ENCODE measurements at places on chromosomes 13 and 19.

- no peak for DNase-seq
These were observed 37.1 kb downstream of the UTP14C start for GRCh38 chr13:52061587-52061986.

DNA sequence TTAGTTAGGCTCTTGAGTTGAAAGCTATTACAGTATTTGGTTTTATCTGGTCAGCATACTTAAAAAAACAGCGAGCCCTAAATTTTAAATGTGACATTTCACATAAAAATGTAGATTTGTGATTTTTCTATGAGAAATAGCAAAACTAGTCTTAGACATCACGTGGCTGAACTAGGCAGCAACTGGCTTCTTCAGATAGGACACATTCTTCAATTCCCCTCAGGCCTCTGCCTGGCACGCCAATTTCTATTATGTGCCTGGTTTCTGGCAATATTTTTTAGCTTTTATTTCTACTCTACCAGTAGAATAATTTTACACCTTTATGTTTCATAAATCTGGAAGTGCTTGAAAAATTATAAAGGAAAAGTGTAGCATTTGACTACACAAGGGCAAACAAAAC is 433.7 kb downstream of the DIAPH3 start:
- DNase-seq, result no peak

DNA sequence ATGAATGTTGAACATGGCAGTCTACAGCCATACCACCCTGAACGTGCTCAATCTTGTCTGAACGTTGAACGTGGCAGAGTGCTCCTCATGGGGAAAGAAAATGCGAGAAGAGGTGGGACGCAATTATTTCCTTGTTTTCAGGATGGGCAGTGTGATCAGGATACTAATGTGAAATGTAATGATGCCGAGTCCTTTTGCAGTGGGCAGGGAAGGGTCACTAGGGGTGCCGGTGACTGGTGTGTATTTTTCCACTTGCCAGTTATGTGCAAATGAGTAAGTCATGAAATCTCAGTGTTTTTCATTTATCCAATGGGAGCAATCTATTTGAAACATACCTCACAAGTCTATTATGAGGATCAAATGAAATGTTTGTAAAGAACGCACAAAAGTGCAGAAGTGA is 84.8 kb downstream of the LNX2 start:
- DNase-seq, result no peak

GRCh38 chr13:106052200-106052767 is 483.2 kb downstream of the EFNB2 start:
- DNase-seq, result no peak

DNA sequence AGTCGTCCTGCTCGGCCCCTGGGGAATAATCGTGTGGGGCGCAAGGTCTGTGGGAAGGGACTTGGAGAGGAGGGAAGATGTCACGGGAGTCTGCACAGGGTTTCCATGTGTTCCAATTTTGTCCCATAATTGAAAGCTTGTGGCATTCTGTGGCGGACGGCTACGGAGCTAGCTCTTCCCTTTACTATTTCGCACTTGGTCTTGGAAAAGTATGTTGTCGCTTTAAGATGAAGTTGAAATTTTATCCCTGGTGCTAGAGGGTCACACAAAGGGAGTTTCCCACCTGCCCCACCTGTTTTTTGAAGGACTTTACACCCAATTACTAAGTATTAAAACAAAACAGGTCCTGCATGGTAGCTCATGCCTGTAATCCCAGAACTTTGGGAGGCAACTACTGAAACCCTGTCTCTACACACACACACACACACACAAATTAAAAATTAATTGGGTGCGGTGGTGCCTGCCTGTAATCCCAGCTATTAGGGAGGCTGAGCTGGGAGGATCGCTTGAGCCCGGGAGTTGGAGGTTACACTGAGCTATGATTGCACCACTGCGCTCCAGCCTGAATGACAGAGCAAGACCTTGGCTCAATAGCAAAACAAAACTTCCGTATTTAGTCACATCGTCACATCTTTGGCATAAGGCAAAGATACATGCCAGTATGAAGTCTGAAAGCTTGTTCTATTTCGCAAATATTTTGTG is 967 bp upstream of the TPT1 start:
- DNase-seq, result no peak

DNA sequence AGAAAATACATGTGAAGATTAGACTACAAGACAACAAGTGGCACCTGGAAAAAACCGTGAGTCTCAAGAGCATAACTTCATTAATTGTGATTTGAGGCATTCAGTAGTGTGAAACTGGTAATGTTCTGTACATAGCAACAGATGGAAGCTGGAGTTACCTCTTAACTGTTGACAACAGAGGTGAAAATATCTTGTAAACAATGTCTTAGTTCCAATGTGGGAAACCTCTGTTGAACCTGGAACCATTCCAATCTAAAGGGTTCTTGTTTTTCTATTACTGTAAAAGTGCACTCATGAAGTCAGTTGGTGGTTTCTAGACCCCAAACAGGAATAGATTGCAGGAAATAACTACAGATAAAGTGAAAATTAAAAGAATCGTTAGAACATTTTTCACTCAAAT is 728.4 kb downstream of the SLITRK1 start:
- DNase-seq, result no peak

DNA sequence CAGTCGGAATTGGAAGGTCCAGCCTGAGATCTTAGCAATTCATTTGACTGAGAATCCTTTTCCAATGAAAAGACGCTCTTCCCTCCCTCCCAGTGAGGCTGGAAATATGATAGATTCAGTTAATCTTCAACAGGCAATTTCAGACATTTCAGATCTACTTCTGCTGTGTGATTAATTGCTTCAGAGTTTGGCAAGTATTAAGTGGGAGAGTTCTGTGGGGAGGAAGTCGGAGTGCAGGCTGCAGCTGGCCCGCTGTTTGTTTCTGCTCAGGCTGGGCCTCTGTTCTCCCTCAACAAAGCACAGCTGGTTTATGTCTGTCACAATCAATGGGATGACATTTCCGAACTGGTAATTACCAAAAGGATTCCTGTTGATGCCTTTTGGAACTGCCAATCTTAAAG is 178.2 kb downstream of the NDFIP2 start:
- DNase-seq, result peak; percentile 25

GRCh38 chr13:51950722-51951121 is 60.5 kb downstream of the ATP7B start:
- DNase-seq, result no peak

- DNase-seq, result no peak
These were observed 888.6 kb downstream of the DIAPH3 start for GRCh38 chr13:59274958-59275727.

GRCh38 chr19:13026462-13027370 is 31.4 kb downstream of the NFIX start:
- no peak for DNase-seq

DNA sequence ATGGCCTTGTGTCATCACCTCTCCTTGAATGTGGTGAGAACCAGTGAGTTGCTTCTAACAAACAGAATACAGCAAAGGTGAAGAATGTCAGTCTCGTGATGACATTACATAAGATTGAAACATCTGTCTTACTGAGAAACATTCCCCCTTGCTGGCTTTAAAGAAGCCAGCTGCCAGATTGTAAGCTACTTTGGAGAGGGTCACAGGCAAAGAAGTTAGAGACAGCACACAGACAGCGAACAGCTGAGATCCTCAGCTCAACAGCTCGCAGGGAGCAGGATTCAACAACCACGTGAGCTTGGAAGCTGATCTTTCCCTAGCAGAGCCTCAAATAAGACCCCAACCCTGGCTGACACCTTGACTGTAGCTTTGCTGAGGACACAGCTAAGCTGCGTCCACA is 367.9 kb downstream of the LIG4 start:
- DNase-seq, result no peak

- DNase-seq, result no peak
These were observed 10.0 kb downstream of the MTIF3 start for GRCh38 chr13:27440408-27440807.

DNA sequence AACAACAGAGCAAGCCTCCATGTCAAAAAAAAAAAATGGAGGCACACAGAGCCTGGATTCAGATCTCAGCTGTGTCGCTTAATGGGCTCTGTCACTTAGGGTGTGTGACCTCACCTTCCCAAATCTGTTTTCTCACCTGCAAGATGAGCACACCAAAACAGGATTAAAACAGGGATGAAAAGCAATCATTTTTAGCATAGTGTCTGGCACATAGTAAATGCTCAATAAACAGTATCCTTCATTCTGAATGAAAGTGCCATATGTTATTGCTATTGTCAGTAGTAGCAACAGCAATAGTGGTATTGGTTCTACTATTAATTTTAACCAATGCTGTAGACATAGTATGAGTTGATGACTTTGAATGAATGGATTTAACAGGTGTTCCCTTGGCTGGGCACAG is 23.3 kb downstream of the SAMD4B start:
- no peak for DNase-seq

DNA sequence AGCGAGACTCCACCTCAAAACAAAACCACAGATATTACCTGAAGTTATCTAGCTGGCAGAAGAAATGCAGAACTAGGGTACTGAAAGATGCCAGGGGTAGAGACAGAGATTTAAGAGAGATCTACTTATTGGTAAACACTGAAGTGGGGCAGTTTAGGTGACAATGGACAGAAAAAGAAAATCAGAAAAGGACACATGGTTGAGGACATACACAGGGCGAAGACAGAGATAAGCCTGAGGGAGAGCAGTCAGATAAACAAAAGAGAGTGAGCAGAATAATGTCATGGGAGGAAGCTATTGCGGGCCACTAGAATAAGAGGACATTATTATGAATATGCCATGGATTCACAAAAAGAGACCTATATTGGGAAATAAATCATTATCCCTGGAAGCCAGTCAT is 3.3 kb downstream of the NEK5 start:
- no peak for DNase-seq

All from pancreas (tissue), 10 donors.